Fibroblast of lung (primary cell): ENCODE measurements at places on chromosomes 1 and 21.

DNA sequence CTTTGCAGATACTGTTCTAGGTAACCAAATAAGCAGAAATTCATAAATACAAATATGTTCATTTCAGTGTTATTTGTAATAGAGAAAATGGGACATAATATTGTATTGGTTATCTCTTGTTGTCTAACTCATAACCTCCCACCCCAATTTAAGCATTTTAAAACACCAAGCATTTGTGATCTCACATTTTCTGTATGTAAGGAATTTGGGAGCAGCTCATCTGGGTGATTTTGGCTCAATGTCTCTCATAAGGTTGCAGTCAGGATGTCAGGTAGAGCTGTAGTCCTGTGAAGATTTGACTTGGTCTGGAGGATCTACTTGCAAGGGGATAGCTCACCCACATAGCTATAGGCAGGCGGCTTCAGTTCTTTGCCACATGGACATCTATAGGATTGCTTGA is 29.5 kb downstream of the CEP350 start:
- H3K36me3 ChIP-seq: no peaks in the 10 kb centered on the region
- no peak overlapping the region for H3K4me3 ChIP-seq
- no peak for DNase-seq

GRCh38 chr1:28537457-28538199 is 15.3 kb upstream of the TRNAU1AP start:
- H3K36me3 ChIP-seq: peaks cover 23% of the 10 kb centered on the region
- H3K4me1 ChIP-seq: no peaks in the 10 kb centered on the region
- H3K27ac ChIP-seq: no peak overlapping the region
- no peak for DNase-seq
- no peaks in the 10 kb centered on the region for H3K27me3 ChIP-seq
- H3K4me3 ChIP-seq: no peak overlapping the region

- no peak for DNase-seq
- H3K4me3 ChIP-seq: no peak overlapping the region
- H3K4me1 ChIP-seq: peaks cover 3% of the 10 kb centered on the region
- no peaks in the 10 kb centered on the region for H3K36me3 ChIP-seq
Measured at GRCh38 chr1:213124590-213124989, 73.5 kb downstream of the RPS6KC1 start.

DNA sequence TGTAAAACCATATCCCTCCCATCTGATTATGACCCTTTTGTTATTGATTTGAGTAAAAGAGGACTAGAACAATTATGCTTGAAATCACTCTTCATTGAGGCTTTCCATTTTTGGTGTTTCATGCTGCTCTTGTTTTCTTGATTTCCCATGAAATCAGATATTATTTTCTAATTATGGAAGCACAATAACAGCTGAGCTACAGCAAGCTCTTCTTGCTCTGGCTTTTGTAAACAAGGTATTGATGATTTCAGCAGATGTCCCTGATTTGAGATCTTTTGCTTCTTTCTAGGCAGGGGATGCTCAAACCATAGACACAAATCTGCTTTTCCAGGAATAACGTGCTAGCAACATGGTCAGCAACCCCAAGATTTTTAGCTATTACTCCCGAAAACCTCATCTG is 607.8 kb downstream of the NCAM2 start:
- H3K27me3 ChIP-seq: no peaks in the 10 kb centered on the region
- no peak overlapping the region for H3K4me3 ChIP-seq
- H3K4me1 ChIP-seq: no peaks in the 10 kb centered on the region
- no peaks in the 10 kb centered on the region for H3K36me3 ChIP-seq
- H3K27ac ChIP-seq: no peak overlapping the region

GRCh38 chr1:51172811-51173210 is 63.3 kb upstream of the RNF11 start:
- no peak for DNase-seq
- H3K27me3 ChIP-seq: no peaks in the 10 kb centered on the region
- no peaks in the 10 kb centered on the region for H3K36me3 ChIP-seq
- H3K27ac ChIP-seq: no peak overlapping the region
- no peak overlapping the region for H3K4me3 ChIP-seq

- no peaks in the 10 kb centered on the region for H3K27me3 ChIP-seq
- DNase-seq: no peak
- no peaks in the 10 kb centered on the region for H3K4me1 ChIP-seq
- no peaks in the 10 kb centered on the region for H3K36me3 ChIP-seq
- no peak overlapping the region for H3K4me3 ChIP-seq
- no peak overlapping the region for H3K27ac ChIP-seq
Measured at GRCh38 chr1:47812904-47813514, 184.2 kb downstream of the TRABD2B start.

GRCh38 chr1:226712742-226713419 is 26.2 kb downstream of the ITPKB start:
- H3K27me3 ChIP-seq: no peaks in the 10 kb centered on the region
- no peak for DNase-seq
- H3K27ac ChIP-seq: no peak overlapping the region
- H3K4me3 ChIP-seq: no peak overlapping the region
- peaks cover 13% of the 10 kb centered on the region for H3K4me1 ChIP-seq

GRCh38 chr1:65260851-65261473 is 48.4 kb upstream of the DNAJC6 start:
- H3K4me3 ChIP-seq: no peak overlapping the region
- peak; percentile 29 for DNase-seq
- H3K27ac ChIP-seq: no peak overlapping the region

GRCh38 chr1:23980728-23981070 is 572 bp upstream of the SRSF10 start:
- H3K27me3 ChIP-seq: no peaks in the 10 kb centered on the region
- DNase-seq: peak; percentile 82
- H3K4me1 ChIP-seq: peaks cover 11% of the 10 kb centered on the region

DNA sequence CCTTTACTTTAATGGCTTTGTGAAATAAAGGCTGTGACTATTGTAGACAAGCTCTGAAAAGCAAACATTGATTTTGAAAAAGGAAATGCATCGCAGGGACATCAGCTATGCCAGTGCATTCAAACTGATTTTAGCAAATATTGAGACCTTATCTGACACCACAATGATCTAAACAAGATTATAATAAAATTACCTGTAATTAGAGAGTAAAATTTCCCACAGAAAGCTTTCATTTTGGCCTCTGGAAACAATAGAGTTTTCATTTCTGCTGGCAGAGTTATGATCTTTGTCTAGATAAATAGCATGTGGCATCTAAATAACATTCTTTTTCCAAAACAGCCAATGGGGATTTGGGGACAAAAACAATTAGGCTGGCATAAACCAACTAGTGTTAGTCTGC is 650.4 kb upstream of the PRMT6 start:
- no peaks in the 10 kb centered on the region for H3K4me1 ChIP-seq
- DNase-seq: no peak
- no peak overlapping the region for H3K4me3 ChIP-seq
- no peak overlapping the region for H3K27ac ChIP-seq
- no peaks in the 10 kb centered on the region for H3K36me3 ChIP-seq

GRCh38 chr1:29831500-29832117 is 595.3 kb downstream of the PTPRU start:
- no peak overlapping the region for H3K27ac ChIP-seq
- H3K27me3 ChIP-seq: no peaks in the 10 kb centered on the region
- H3K4me3 ChIP-seq: no peak overlapping the region
- DNase-seq: no peak
